ENCODE measurements at places on chromosomes 11 and 22.

DNA sequence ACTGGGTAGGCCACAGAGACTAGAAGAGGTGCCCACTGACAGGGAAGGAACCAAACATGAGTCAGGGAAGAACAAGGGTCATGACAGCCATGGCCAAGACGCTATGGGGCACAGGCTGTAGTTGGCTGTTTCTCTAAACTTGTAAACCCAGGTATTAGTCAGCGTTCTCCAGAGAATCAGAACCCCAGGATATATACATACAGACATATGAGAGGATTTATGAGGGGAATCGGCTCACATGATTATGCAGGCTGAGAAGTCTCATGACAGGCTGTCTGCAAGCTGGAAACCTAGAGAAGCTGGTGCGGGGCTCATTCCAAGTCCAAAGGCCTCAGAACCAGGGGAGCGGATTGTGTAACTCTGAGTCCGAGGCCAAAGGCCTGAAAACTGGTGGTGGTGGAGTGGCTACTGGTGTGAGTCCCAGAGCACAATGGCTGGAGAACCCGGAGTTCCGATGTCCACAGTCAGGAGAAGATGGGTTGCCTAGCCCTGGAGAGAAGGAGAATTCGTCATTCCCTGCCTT is 29.7 kb upstream of the CD81 start:
- DNase-seq = no peak

DNA sequence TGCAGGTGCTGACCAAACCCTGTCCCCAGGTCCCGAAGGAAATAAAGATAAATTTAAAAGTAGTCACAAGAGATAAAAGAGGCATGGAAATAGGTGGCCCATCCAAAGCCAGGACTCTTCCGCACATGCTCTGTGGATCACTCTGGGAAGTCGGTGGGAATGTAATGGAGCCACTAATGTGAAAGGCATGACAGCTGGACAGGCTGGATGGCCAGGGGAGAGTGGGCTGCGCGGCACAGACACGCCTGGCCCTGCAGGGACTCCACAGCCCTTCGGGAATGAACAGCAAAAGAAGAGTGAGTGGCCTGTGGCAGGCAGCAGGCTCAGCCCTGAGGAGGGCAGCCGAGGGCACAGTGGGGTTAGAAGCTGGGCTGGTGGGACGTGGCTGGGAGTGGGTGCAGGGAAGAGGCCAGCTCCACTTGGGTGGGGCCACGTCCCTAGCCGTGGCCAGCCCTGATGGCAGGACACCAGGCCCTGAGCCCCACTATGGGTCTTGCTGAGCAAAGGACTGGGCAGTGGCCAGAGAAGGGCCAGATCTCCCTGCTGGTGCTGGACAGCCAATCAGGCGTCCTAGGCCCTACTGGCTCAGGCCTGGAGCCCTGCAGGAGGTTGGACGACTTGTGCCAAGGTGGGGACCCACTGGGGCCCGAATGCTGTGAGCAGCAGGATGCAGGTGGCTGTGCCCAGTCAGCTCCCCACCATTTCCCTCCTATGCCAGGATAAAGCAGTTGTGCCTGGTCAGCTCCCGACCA is 31.3 kb upstream of the GNB1L start:
- DNase-seq = no peak

DNA sequence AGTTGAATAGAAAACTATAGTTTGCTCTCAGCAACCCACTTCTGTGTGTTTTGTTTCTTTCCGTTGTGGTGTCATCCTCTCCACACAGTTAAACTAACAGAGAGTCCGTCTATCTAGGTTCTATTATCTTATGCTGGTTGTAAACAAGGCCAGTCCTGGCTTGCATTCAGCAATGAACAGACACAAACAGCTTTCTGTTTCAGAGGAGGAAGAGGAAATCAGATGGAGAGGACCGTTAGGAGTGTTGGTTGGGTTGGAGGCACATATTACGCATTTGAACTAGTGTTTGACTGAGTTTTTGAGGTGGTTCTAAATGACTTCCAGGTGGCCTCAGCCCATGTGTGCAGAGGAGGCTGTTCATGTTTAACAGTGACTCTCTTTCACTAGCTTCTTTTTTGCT is 129.5 kb upstream of the SORL1-AS1 start:
- DNase-seq = no peak

DNA sequence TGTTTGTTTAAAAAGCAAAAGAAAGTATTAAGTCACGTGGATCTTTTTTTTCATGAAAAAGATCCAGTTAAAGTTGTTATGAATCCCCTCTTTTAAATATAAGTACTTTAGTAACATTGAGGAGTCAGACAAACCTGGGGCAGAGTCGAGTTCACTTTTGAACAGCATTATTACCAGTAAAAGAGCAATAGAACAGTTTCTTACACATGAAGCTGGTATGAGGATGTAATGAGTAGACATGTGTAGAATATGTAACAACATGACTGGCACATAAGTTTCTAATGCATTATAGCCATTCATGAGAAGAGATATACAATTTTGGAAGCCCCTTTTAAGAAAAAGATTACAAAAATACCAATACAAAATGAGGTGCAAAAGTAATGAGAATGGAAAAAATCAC is 7.6 kb upstream of the MUC15 start:
- no peak for DNase-seq

- DNase-seq = no peak
Measured at GRCh38 chr11:110185121-110185591, 92.0 kb downstream of the ZC3H12C start.

DNA sequence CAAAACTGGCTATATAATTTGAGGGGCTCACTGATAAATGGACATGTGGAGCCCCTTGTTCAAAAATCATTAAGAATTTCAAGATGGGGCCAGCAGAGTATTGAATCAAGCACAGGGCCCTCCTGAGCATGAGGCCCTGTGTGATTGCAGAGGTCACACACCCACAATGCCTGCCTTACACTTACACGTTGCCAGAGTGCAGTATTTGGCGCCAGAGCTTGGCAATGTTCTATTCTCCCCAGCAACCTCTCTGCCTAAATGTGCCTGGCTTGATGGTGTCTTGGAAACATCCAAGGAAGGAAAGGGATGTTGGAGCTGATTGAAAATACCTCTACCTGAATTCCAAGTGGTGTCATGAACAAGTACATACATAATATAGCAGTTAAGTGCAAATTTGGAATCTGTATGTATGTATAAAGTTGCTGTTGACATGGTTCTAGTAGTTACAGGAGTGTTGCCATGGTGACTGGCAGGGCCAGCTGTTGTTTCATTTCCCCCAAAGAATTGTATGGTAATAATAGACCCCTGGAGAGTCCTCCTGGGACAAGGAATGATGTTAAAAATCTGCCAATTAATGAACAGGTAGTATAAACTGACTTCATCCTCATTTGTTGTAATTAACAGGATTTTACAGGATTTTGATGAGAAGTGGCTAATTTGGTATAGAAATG is 205.7 kb upstream of the NAV2 start:
- no peak for DNase-seq

GRCh38 chr11:33376331-33377310 is 119.4 kb downstream of the HIPK3 start:
- DNase-seq = no peak

- DNase-seq = no peak
Measured at GRCh38 chr11:15099267-15099666, 15.5 kb upstream of the INSC start.

DNA sequence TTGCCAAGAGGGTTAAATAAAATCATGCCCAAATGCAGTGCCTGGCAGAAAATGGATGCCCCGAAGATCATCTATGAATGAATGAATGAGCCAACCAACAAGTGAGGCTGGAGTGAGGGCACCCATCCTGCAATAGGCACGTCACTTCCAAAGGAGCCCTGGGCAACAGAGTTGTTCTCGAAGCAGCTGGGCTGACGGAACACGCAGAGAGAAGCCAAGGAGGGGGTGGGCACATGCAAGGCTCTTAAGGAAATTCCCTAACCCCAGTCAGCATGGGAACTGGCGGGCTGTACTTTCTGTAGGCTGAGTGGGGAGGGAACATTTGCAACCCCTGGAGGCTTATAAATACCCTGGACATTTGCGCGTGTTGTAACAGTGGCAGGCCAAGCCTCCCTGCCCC is 11.6 kb upstream of the CHADL start:
- no peak for DNase-seq

DNA sequence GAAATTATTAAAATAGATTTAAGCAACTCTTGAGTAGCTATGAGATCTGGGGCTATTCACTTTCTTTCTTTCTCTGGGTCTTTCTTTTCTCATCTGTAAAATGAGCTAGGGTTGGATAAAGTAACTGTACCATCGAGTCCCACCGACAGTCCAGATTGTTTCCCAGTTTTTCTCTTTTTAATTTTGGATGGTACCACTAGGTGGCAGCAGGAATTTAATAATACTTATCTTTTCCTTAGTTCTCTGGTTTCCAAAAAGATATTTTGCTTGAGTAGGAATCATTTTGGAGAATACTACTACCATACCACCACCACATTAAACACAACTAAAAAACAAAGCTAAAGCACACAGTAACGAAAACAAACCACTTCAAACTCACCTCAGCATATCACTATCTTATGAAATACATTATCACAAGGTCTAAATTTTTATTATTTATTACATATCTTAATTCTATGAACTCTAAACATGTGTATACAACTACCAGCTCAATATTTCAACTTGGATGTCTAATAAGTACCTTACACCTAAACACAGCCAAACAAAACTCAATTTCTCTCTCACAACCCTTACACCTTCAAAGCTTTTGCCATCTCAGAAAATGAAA is 584.0 kb downstream of the KCNA4 start:
- DNase-seq = no peak

GRCh38 chr11:75766443-75767227 is 1.9 kb upstream of the DGAT2 start:
- DNase-seq = no peak

DNA sequence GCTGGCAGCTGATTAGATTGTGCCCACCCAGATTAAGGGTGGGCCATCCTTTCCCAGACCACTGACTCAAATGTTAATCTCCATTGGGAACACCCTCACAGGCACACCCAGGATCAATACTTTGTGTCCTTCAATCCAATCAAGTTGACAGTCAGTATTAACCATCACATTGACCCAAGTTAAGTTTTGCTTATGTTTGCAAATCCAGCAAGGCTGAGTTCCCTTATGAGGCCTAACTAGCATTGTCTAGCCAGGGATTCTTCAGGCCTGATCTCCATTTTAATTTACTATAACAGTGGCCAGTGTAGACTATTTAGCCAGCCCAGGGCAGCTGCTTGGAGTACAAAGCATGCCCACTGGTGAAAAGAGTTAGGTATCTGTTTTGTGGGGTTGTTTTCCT is 2.3 kb upstream of the KCTD14 start:
- DNase-seq = no peak

- DNase-seq = no peak
Measured at GRCh38 chr11:19380375-19380774, 139.6 kb upstream of the E2F8 start.

DNA sequence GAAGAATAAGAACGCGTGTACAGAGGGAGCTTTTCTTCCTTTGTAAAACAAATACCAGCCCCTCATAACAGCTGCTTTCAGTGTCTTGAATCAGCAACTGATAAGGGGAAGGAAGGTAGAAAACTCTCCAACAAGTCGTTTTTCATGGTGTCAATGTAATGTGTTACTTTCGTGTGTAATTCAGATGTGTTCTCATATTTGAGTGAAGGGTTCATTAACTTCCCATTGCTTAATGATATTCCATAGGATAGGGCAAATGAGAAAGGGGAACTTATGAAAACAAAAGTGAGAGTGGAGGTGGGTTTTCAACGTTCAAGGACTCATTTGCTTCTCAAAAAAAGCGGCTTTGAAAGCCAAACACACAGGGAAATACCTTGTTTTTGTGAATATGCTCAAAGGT is 452.1 kb downstream of the NTM start:
- DNase-seq = no peak

GRCh38 chr11:12675951-12676711 is 1.9 kb downstream of the TEAD1 start:
- peak; percentile 15 for DNase-seq

- DNase-seq = no peak
Measured at GRCh38 chr22:19463491-19464469, 15.2 kb downstream of the UFD1 start.

DNA sequence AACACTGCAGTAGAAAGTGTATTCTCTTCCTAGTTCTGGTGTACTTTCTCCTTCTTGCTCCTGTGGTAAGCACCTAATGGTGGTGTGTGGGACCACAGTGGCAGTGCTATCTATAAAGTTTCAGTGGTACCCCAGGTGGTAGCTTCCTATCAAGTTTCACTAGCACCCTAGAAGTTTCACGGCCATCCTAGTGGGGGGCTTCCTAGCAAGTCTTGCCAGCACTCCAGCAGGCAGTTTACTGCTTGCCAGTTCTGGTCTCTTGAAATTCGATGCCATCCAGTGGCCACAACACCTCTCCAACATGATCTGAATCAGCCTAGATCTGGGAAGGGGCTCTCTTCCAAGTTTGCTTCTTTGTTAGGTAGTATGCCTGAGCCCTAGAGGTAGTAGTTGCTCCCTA is 229.6 kb downstream of the SWAP70 start:
- no peak for DNase-seq

DNA sequence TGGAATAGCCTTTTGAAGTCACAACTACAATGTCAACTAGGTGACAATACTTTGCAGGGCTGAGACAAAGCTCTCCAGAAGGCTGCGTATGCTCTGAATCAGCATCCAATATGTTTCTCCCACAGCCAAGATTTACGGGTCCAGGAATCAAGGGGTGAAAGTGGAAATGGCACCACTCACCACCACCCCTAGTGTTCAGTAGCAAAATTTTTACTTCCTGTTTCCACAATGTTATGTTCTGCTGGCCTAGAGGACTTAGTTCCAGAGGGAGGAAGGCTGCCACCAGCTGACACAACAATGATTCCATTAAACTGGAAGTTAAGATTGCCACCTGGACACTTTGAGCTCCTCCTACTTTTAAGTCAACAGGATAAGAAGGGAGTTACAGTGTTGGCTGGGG is 68.5 kb upstream of the MPEG1 start:
- DNase-seq = no peak

DNA sequence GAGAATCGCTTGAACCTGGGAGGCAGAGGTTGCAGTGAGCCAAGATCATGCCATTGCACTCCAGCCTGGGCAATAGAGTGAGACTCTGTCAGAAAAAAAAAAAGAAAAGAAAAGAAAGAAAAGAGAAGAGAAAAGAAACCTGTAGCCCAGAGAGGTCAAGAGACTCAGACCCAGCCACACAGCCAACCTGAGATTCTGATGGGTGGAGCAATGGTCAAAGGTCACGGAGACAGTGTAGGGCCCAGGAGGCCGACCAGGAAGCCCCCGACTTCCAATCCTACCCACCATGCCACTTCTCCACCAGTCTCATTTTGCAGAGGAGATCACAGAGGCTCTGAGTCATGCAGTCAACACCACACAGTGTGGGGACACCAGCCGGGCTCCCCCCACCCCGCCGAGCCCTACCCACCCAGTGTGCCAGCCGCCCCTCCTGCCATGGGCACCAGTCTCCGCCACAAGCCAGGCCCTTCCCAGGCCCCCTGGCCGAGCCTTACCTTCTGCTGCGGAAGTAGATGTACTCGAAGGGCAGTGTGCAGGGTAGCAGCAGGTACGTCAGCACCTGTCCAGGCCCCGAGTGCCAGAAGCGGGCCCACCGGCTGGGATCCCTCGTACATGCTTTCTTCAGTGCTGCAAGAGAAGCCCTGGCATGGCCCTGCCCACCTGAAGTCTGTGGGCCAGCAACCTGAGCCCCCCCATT is 7.9 kb downstream of the PNPLA5 start:
- DNase-seq = no peak

GRCh38 chr22:36921309-36922104 is 8.1 kb downstream of the CSF2RB start:
- DNase-seq = no peak
